ENCODE measurements at places on chromosomes 7 and 10.

GRCh38 chr7:67445728-67446127 lies 449.1 kb downstream of the TYW1 start:
- DNase-seq, result no peak

GRCh38 chr7:31411416-31411815 lies 70.9 kb upstream of the NEUROD6 start:
- DNase-seq, result no peak

DNA sequence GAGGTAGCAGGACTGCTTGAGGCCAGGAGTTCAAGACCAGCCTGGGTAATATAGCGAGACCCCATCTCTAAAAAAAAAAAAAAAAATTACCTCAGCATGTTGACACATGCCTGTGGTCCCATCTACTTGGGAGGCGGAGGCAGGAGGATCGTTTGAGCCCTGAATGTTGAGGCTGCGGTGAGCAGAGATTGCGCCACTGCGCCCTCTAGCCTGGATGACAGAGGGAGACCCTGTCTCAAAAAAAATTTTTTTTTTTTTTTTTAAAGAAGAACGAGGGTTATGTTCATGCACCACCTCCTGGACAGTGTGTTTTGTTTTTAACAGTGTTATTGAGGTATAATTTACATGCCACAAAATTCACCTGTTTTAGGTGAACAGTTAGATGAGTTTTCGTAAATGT lies 51.1 kb upstream of the SEPHS1 start:
- DNase-seq, result no peak

DNA sequence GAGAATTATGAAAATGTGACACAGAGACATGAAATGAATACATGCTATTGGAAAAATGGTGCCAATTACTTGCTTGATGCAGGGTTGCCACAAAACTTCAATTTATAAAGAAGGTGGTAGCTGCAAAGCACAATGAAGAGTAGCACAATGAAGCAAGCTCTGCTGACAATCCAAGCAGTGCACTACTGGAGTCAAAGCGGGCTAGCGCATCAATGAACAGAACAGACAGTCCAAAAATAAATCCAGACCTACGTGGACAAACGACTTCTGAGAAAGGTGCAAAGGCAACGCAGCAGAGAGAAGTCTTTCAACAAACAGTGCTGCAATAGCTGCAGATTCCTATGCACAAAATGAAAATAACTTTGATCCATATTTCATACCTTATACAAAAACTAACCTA lies 75.8 kb downstream of the LARP4B start:
- DNase-seq, result no peak

DNA sequence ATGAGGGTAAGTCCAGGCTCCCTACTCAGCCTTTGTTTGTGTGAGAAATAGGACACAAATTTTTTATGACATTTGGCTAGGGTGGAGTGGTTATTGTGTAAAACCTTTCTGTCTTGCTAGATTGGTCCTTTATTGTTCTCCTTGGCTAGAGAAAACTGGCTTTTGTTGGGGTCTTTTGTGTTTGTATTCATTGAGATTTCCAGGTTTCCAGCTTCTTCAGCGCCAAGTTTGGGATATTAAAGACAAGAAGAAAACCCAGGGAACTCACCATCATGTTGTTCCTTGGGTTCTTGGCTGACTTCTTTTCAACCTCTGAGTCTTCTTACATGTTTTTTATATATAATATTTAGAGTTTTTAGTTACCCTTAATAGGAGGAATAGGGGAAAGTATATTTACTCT lies 310.0 kb downstream of the HPSE2 start:
- no peak for DNase-seq
